ENCODE measurements at places on chromosomes 2 and 18. TPM values are rescaled to one million over a fixed set of nuclear protein-coding genes. Genes with fewer than 3 reads are reported as not detected.

The ELMOD3 gene
- total RNA-seq = 11.8 TPM

The BMP10 gene
- not detected for total RNA-seq

The SMYD1 gene
- not detected for total RNA-seq

The L3MBTL4 gene
- under 0.01 TPM for total RNA-seq

The PPP4R3B gene
- 32.9 TPM for total RNA-seq

The TMEM200C gene
- total RNA-seq = 0.83 TPM

The UGT1A10 gene
- total RNA-seq = not detected

The ASPRV1 gene
- 0.12 TPM for total RNA-seq

The PLCL1 gene
- total RNA-seq = 2.5 TPM

The B4GALT6 gene
- 2.1 TPM for total RNA-seq

The TMEM182 gene
- 0.94 TPM for total RNA-seq

The IRS1 gene
- total RNA-seq = 3.5 TPM
